ENCODE measurements at places on chromosomes 3 and 15.

DNA sequence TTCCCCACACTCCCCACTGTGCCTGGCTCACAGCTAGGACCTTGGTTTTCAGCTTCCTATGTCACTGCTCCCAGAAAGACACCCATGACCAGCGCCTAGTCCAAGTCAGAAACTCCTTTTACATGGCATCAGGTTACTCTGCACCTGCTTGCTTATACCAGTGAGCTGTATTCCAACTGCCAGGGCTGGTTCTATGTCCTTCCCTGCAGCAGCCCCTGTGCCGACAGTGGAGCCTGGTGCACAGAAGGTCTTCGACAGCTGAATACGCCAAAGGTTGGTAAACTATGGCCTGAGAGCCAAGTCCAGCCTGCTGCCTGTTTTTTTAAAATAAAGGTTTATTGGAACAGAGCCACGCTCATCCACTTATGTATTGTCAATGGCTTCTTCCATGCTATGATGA is 102.5 kb downstream of the IQSEC1 start:
- no peak for DNase-seq

GRCh38 chr3:50161320-50161719 is 6.2 kb downstream of the SEMA3F start:
- DNase-seq = no peak

GRCh38 chr3:14200276-14200675 is 21.7 kb downstream of the LSM3 start:
- no peak for DNase-seq

GRCh38 chr15:74304431-74304830 is 63.0 kb downstream of the CYP11A1 start:
- no peak for DNase-seq

DNA sequence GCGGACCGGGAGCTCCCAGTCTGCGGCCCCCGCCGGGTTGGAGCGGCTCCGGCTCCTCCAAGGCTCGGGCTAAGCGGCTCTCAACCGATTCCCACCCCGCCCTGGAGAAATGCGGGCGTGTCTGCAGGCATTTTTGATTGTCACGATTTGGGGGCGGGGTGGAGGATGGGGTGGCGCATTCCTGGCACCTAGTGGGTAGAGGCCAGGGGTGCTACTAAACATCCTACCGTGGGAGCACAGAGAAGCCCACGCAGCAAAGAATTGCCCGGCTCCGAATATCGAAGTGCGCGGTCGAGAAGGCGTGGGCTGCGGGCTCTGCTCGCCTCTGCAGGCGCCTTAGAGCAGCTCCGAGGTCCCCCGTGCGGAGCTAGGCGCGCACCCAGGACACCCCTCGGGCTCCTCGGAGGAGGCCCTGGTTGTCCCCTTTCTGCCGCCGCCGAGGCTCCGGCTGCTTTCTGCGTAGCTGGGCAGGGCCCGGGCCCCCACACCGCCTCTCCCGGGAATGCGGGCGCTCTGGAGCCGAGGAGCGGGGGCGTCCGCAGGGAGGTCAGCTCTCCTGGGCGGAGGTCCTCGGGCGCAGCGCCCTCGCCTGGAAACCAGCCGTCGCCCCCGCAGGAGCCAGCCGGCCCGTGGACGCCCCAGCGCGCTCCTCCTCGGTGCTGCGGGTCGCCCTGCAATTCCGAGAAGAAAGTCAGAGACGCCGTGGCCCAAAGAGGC is 16.5 kb upstream of the LAMP3 start:
- no peak for DNase-seq

- no peak for DNase-seq
Observed at GRCh38 chr3:51198477-51198876, 186.6 kb upstream of the MANF start.

DNA sequence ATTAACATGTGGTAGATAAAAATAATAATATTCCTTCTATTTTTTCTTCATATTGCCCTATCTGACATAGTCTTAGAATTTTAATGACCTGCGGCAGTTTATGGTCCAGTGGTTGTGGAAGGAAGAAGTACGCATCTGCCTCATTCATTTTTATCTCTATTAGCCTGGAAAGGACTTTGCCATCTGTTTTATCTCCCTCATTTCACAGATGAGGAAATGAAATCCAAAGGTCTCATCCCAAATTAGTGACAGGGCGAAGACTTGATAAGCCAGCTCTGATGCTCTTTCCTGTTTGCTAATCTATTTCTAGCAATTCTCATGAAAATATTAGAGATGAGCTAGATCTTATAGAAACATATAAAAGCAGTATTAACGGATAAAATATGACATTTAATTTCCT is 113.3 kb downstream of the KLHL25 start:
- DNase-seq = no peak
